ENCODE measurements at places on chromosomes 11 and 22.

GRCh38 chr11:123187665-123188507 is 7.2 kb downstream of the CLMP start:
- no peak for DNase-seq

DNA sequence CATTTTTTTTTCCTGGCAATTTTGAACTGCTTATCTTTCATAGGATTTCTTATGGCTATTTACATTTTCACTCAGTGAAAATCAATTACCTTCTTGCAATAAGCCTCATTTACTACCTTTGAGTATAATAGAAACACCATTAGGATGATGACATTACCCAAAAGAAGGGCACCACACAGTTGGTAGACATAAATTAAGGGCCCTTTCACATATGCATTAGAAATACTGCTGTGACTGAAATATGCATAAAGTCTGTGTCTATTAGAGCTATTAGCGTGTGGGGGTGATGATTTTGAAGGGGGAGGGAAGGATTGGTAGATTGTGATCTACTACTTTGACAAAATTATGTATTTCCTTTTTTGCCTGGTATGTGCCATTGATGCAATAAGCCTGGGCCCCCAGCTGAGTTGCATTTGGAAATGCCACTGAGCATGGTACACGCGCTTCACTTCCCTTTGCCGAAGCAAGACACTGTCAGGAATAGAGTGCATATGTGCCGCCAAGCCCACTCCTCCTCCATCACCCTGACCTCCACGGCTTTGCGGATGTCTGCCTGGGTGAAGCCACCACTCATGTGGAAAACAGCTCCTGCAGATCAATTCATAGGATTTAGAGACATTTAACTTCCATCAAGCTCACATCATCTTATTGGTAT is 339.3 kb downstream of the DCDC1 start:
- DNase-seq = no peak

DNA sequence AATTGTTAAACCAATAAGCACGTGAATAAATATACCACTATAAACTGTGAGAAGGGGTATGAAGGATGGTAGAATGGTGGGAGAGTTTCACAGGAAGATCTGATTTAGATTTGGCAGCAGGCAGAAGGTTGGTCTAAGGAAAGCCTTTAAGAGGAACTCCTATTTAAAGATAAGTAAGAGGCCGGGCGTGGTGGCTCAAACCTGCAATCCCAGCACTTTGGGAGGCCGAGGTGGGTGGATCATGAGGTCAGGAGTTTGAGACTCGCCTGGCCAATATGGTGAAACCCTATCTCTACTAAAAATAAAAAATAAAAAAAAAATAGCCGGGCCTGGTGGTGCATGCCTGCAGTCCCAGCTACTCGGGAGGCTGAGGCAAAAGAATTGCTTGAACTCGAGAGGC is 45.8 kb upstream of the CXCR5 start:
- DNase-seq = no peak

GRCh38 chr11:119051440-119052162 is 5.4 kb downstream of the HYOU1 start:
- no peak for DNase-seq

GRCh38 chr11:14070896-14071295 is 108.4 kb downstream of the SPON1 start:
- DNase-seq = no peak

- DNase-seq = no peak
These were observed 393.7 kb downstream of the BRD1 start for GRCh38 chr22:49433717-49434611.

DNA sequence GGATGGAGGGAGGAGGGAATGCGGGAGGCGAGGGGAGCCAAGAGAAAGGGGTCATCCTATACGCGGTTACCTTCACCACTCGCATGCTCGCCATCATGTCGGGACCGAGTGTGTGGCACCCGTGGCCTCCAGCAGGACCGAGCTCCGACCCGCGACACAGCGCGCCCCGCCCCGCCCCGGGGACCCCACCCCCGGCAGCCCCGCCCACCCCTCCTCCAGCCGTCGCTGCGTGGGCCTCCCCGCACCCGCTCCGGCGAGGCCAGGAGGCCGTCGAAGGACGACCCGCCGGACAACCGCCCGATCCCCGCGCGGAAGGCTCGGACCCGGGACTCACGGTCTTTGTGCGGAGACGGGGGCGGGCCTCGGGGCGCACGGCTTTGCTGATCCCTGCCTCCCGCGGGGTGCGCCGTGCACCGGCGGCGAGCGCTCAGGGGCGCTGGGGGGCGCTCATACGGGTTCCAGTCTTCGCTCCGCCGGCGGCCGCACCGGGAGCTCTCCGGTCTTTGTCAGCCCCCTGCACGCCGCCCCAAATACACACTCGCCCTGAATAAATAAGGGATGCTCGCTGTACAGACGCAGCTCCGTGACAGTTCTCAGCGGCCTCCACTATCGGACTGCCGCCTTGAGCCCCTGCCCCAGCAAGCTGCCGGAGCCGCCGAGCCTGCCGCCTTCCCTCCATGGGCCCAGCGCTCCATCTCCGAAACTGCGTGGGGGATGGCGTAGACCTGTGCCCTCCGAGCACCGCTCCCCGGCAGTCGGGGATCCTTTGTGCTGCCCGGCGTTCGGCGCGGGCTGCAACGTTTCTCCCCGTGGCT is at the start of gene UBE2L6:
UBE2L6 (minus strand) TSS at position 158 of the 815 bp plus-strand sequence; CDS start at position 97, 61 bp downstream.
- DNase-seq = peak; percentile 33

GRCh38 chr11:35454362-35454761 is 35.0 kb upstream of the SLC1A2 start:
- no peak for DNase-seq

DNA sequence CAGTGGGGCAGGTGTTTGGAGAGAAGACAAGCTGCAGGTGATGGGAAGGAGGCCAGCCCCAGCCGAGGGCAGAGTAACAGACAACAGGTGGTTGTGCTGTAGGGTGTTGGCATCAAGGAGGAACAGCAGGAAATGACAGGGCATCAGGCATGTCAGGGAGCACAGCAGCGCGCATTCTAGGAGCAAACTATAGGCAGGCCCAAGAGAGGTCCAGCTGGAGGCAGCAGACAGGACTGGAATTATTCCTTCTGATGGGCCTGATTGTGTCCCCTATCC is 13.6 kb downstream of the ADM start:
- DNase-seq = no peak

GRCh38 chr11:68044898-68045351 is 6.1 kb downstream of the TCIRG1 start:
- DNase-seq = no peak

DNA sequence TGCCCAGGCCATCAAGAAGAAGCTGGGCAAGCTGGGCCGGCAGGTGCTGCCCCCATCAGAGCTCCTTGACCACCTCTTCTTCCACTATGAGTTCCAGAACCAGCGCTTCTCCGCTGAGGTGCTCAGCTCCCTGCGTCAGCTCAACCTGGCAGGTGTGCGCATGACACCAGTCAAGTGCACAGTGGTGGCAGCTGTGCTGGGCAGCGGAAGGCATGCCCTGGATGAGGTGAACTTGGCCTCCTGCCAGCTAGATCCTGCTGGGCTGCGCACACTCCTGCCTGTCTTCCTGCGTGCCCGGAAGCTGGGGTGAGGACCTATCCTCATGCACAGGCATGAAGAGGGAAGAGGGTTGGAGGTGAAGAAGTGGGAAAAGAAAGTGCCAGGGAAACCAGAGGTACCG is 5.3 kb upstream of the NHERF4 start:
- DNase-seq = no peak

GRCh38 chr11:119816660-119817059 is 87.7 kb upstream of the NECTIN1 start:
- DNase-seq = no peak

DNA sequence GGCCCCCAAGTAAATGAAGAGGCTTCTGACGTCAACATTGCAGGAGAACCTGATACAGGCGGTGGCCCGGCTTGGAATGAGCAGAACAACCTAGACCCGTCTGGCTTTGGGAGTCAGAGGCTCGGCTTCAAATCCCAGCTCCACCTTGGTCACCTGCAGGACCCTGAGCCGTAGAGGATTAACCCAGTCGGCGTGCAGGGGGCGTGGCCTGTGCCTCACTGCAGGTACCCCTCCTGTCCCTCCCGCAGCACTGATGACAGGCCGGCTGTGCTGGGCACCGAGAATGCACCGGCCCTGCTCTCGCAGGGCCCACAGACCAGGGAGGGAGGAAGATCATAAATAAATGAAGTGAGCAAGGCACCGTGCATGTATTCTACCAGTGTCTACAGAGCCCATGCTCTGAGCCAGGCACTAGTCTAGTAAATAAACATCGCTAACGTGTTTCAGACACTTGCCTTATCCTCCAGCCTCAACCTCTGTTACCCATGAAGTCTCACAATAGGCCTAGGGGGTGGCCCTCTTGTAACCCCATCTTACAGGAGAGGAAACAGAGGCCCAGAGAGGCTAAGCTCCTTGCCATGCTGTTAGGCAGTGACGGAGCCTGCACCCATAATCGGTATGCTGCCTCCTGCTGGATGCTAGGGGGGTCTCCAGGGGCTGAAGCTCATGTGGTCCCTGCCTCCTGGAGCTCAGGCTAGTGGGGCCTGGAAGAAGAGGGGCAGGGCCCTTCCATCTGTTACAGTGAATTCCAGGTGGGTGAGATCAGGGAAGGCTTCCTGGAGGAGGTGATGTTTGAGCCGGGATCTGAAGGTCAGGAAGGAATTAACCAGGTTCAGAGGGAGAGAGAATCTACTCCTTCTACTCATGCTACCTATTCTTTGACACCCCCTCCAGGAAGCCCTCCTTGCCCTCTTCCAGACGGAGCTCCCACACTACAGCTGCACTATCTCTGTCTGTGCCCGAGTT is 53.4 kb downstream of the RTL6 start:
- no peak for DNase-seq

GRCh38 chr22:43239956-43240355 is 53.0 kb upstream of the TTLL12 start:
- DNase-seq = no peak

DNA sequence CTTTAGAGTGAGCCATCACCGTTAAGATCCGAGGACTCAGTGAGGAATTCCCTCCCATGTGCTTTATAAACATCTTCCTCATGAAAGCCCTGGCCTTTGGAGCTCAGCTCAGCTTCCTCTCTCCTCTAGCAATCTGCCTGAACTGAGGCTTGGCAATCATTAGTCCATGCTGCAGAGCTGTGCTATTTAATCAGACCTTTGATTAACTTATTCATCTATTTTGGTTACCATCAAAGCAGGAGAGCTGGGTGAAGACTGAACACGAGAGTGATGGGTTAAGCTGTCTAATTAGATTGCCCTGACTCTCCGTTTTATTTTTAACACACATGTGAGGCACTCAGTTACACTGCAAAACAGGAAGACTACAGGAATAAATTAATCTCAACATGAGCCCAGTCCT is 351.3 kb downstream of the LARGE1 start:
- DNase-seq = no peak

- DNase-seq = no peak
These were observed 75.8 kb downstream of the CD44 start for GRCh38 chr11:35214792-35215193.

DNA sequence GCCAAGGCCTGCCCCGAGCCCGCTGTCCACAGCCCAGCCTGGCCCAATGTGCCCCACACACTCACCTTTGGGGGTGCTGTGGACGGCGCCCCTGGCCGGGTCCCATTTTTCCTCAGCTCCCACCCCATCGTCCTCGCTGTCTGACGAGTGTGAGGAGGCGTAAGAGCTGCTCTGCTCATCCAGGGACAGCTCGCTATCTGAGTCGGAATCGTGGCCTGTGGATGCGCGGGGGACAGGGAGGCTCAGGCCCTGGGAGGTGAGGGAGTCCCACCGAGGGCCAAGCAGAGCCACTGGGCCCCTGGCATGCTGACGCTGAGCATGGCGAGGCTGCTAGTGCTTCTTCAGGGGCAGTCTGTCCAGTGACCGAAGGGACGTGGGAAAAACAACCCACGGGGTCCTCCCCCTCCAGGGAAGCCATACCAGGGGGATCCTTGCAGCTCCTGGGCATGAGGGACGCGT is 29.7 kb downstream of the TRMU start:
- no peak for DNase-seq

- no peak for DNase-seq
These were observed 47.7 kb downstream of the COMMD9 start for GRCh38 chr11:36241497-36241896.

DNA sequence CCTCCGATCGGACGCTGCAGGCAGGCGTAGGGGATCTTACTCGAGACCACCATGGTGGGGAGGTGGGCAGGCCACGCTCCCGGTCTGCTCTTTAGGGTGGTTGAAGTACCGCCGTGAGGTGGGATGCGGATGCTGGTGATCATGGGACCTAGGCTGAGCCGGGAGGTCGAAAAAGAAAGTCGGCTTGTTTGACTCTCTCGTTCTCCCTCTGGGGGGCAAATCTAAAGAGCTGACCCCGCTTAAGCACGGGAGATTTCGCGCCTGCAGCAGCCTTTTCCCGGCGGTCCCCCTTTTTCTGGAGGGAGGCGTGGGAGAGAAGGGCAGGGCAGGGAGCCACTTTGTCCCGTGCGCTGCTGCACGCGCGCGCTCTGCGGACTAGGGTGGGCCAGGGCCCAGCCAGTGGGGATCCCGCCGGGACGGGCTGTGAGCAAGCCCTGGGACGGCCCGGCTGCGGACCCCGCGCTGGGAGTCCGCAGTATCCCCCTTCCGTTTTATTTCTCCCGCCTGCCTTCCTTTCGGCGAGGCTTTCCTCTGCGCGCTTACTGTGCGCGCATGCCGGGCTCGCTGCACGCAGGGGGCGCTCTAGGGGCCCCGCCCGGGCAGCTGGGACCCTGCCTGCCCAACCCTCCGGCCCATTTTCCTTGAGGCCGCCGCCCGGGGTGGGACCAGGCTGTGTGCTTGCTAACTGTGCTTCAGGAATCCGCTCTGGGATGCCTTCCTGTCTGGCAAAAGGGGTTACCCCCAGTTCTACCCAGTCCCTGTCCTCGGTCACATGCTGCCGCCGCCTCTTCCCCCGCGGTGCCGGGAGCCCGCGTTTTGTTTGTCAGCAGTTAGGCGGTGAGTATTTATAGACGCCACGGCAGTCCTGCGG is 81.0 kb downstream of the PRR5L start:
- DNase-seq = no peak

GRCh38 chr11:117152066-117152465 is 8.0 kb downstream of the PAFAH1B2 start:
- DNase-seq = no peak

DNA sequence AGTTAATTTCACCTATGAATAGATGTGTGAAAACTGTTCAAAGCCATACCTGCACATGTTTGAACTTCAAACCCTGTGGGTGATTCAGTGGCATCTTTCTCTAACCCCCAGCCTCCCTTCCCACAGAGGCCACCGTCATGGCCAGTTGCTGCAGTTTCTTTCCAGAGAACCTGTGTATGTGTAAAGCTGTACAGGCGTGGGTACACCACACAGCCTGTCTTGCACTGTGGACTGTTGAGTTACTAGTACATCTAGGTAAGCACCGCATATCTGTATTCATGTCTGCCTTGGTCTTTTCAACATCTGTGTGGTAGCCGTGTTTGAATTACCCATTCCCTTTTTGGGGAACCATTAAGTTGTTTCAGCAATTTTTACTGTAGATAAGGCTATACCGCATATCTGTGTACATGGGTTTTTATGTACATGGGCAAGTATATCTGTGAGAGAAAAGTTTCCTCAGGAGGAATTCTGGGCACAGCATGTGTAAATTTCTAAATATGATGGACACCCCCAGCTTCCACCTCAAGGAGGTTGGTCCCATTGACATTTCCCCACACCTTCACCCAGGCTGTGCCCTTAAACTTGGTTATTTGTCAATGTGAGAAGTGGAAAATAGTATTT is 13.9 kb downstream of the NEAT1 start:
- no peak for DNase-seq

GRCh38 chr11:27209562-27210005 is 153.4 kb downstream of the CCDC34 start:
- DNase-seq = no peak

GRCh38 chr11:70886676-70887541 is 365.5 kb downstream of the SHANK2 start:
- DNase-seq = no peak
